Sigmoid colon (tissue), 7 donors: ENCODE measurements at places on chromosomes 7 and 10. TPM values are rescaled to one million over a fixed set of nuclear protein-coding genes. Genes with fewer than 3 reads are reported as not detected.

Gene VAX1
- not detected for total RNA-seq

Gene DNAJC30
- total RNA-seq = 6.6 TPM

DNA sequence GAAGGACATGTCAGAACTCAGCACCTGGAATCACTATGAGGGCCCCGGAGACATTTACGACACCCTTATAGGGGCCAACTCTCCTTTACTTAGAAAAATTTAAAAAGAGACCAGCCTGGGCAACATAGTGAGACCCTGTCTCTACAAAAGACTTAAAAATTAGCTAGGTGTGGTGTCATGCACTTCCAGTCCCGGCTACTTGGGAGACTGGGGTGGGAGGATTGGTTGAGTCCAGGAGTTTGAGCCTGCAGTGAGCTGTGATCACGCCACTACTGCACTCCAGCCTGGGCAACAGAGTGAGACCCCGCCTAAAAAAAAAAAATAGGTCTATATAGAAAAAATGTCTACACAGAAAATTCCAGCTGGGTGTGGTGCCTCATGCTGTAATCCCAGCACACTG lies 7.5 kb upstream of the CYTH3 start:
- no peaks in the 10 kb centered on the region for H3K36me3 ChIP-seq
- H3K4me1 ChIP-seq = no peaks in the 10 kb centered on the region
- peak; percentile 35 for DNase-seq
- no peak overlapping the region for H3K27ac ChIP-seq
- H3K4me3 ChIP-seq = no peak overlapping the region

DNA sequence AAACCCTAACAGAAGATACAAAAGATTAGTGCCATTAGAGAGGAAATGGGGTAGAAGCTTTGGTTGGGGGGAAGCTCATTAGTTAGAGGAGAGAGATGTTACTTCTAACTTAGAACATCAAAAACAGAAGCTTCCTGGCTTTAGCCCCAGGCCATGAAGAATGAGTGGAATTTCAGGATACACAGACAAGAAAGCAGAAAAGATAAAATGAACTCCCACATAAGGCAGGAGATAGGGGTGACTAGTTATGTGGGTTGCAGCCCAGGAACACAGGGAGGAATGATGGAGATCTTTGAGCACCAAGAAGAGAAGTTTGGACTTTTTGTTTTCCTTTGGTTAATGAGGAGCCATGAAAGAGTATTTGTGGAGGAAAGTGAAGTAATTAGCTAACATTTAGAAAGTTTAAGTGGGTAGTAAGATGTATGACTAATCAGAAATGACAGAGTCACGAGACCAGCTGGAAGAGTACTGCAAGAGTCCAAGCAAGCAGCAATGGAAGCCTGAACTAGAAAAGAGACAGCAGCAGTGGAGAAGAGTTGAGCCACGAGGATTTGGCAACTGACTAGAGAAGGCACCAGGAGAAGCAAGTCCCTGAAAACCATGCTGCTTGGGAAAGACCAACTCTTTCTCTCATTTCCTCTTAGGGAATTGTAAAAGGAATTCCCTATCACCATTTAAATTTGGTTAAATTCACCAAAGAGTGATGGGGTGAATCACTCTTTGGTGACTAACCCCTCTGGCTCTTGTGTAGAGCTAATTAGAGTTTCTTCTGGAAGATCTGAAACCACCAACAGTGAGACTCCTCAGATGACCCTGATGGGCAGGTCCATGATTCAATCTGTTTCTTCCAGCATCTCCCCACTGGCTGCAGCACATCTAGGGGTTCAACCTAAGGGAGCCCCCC lies 131.9 kb downstream of the KCNMA1 start:
- DNase-seq = no peak
- H3K4me1 ChIP-seq = peaks cover 66% of the 10 kb centered on the region
- H3K27me3 ChIP-seq = no peaks in the 10 kb centered on the region
- no peak overlapping the region for H3K4me3 ChIP-seq
- peak overlapping the region; percentile 22 for H3K27ac ChIP-seq

DNA sequence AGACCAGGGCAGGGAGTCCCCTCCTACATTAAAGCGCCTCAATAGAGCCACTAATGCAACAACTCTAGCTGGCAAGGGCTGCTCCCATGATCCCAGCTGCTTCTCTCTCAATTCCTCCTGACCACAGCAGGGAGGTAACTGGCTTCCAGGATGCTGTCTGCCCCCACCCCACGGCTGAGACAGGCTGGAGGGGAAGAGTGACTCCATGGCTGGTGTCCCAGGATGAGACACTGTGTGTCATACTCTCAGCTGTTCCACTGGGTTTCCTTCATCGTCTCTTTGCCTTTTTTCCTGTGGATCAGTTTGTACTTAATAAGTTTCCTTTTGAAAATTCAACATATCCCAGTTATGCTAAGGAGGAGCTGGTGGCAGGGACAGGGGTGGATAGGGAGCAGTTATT lies 27.7 kb upstream of the MYH16 start:
- no peak overlapping the region for H3K27ac ChIP-seq
- H3K36me3 ChIP-seq = no peaks in the 10 kb centered on the region
- H3K27me3 ChIP-seq = no peaks in the 10 kb centered on the region
- no peak for DNase-seq
- H3K4me1 ChIP-seq = no peaks in the 10 kb centered on the region

Gene CRHR2
- not detected for total RNA-seq

- peaks cover 30% of the 10 kb centered on the region for H3K4me1 ChIP-seq
- H3K36me3 ChIP-seq = no peaks in the 10 kb centered on the region
- no peak overlapping the region for H3K4me3 ChIP-seq
- no peak for DNase-seq
- no peak overlapping the region for H3K27ac ChIP-seq
Observed at GRCh38 chr7:36942541-36942940, 218.2 kb upstream of the AOAH start.

GRCh38 chr7:5472432-5473315 lies 49.0 kb upstream of the TNRC18 start:
- H3K4me1 ChIP-seq = no peaks in the 10 kb centered on the region
- no peak overlapping the region for H3K4me3 ChIP-seq
- DNase-seq = no peak
- no peaks in the 10 kb centered on the region for H3K27me3 ChIP-seq
- H3K36me3 ChIP-seq = no peaks in the 10 kb centered on the region
- no peak overlapping the region for H3K27ac ChIP-seq

Gene SSC4D
- total RNA-seq = 3.6 TPM

- peaks cover 7% of the 10 kb centered on the region for H3K36me3 ChIP-seq
- no peaks in the 10 kb centered on the region for H3K27me3 ChIP-seq
- H3K4me3 ChIP-seq = no peak overlapping the region
- no peaks in the 10 kb centered on the region for H3K4me1 ChIP-seq
- H3K27ac ChIP-seq = no peak overlapping the region
- no peak for DNase-seq
Observed at GRCh38 chr10:127063762-127064161, 132.6 kb downstream of the INSYN2A start.

Gene RNF148
- 1.4 TPM for total RNA-seq

Gene ACSM6
- total RNA-seq = not detected

GRCh38 chr7:45267262-45267661 lies 109.7 kb downstream of the RAMP3 start:
- H3K27me3 ChIP-seq = no peaks in the 10 kb centered on the region
- no peak for DNase-seq
- no peak overlapping the region for H3K4me3 ChIP-seq
- no peaks in the 10 kb centered on the region for H3K4me1 ChIP-seq
- H3K27ac ChIP-seq = no peak overlapping the region
- no peaks in the 10 kb centered on the region for H3K36me3 ChIP-seq

Gene CNPY1
- not detected for total RNA-seq

Gene ADRA2A
- total RNA-seq = 4.6 TPM

- DNase-seq = no peak
- H3K4me3 ChIP-seq = no peak overlapping the region
- peaks cover 18% of the 10 kb centered on the region for H3K27me3 ChIP-seq
- no peaks in the 10 kb centered on the region for H3K4me1 ChIP-seq
- H3K36me3 ChIP-seq = no peaks in the 10 kb centered on the region
Observed at GRCh38 chr7:151384776-151385625, 24.8 kb downstream of the WDR86 start.

GRCh38 chr7:343227-343822 lies 53.4 kb downstream of the FOXL3 start:
- DNase-seq = no peak
- H3K36me3 ChIP-seq = no peaks in the 10 kb centered on the region
- no peaks in the 10 kb centered on the region for H3K4me1 ChIP-seq
- no peak overlapping the region for H3K4me3 ChIP-seq
- peak overlapping the region; percentile 55 for H3K27ac ChIP-seq

- H3K4me1 ChIP-seq = peaks cover 45% of the 10 kb centered on the region
- peak; percentile 65 for DNase-seq
- no peaks in the 10 kb centered on the region for H3K27me3 ChIP-seq
- no peaks in the 10 kb centered on the region for H3K36me3 ChIP-seq
Observed at GRCh38 chr10:546971-547590, 142.4 kb downstream of the DIP2C start.

Gene OR13A1
- 0.16 TPM for total RNA-seq

- H3K4me3 ChIP-seq = no peak overlapping the region
- DNase-seq = no peak
- H3K27me3 ChIP-seq = no peaks in the 10 kb centered on the region
- peaks cover 40% of the 10 kb centered on the region for H3K4me1 ChIP-seq
- no peak overlapping the region for H3K27ac ChIP-seq
Observed at GRCh38 chr7:43727494-43727893, 1.8 kb downstream of the COA1 start.

DNA sequence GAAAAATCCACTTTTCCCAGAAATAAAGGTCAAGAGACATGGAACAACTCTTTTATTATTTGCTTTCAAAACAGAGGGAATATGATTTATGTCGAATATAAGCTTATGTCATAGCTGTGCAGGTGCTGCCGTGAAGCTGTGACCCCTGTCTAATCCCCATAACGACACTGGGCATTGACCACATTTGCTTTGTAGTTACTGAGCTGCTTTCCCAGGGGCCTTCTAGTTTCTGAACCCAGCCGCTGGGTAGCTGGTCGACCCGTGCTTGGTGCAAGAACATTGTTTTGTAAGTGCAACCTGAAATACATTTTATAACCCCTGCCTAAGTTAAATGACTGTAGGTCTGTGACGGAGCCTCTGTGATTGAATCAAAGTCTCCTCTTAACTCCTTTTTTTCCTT lies 144.9 kb upstream of the HDAC9 start:
- DNase-seq = no peak
- no peaks in the 10 kb centered on the region for H3K27me3 ChIP-seq
- H3K27ac ChIP-seq = no peak overlapping the region

GRCh38 chr7:64192775-64193174 lies 14.2 kb upstream of the ZNF735 start:
- no peak for DNase-seq
- H3K36me3 ChIP-seq = no peaks in the 10 kb centered on the region
- H3K4me1 ChIP-seq = no peaks in the 10 kb centered on the region
- no peak overlapping the region for H3K27ac ChIP-seq
- H3K27me3 ChIP-seq = no peaks in the 10 kb centered on the region
- H3K4me3 ChIP-seq = no peak overlapping the region

Gene GDF2
- not detected for total RNA-seq

GRCh38 chr7:37732888-37733287 lies 49.3 kb downstream of the GPR141 start:
- no peak overlapping the region for H3K4me3 ChIP-seq
- H3K27me3 ChIP-seq = no peaks in the 10 kb centered on the region
- H3K4me1 ChIP-seq = no peaks in the 10 kb centered on the region
- no peak for DNase-seq
- H3K36me3 ChIP-seq = no peaks in the 10 kb centered on the region
- peak overlapping the region; percentile 10 for H3K27ac ChIP-seq

- no peaks in the 10 kb centered on the region for H3K36me3 ChIP-seq
- no peak within 1 kb of the TSS for H3K27ac ChIP-seq
- no peak for DNase-seq
- H3K4me3 ChIP-seq = no peak within 1 kb of the TSS
- no peaks in the 10 kb centered on the region for H3K4me1 ChIP-seq
Observed at GRCh38 chr10:49679480-49679893, at the start of gene C10orf53. C10orf53 (plus strand) TSS chr10:49679651; CDS start chr10:49679698, 47 bp downstream.

DNA sequence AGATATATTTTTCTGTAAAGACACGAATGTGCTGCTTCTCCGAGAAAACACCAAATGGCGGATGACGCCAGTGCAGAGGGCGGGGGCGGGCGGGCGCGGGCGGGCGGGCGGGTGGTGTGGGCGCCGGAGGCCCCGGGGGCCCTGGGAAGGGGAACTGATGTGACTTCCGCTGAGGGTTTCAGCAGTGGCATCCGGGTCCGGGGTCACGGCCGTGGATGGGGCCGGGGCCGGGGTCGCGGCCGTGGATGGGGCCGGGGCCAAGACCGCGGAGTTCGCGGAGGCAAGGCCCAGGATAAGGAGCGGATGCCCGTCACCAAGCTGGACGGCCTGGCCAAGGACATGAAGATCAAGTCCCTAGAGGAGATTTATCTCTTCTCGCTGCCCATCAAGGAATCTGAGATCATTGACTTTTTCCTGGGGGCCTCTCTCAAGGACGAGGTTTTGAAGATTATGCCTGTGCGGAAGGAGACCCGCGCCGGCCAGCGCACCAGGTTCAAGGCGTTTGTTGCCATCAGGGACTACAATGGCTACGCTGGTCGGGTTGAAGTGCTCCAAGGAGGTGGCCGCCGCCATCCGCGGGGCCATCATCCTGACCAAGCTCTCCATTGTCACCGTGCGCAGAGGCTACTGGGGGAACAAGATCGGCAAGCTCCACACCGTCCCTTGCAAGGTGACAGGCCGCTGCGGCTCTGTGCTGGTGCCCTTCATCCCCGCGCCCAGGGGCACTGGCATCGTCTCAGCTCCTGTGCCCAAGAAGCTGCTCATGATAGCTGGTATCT lies 20.3 kb upstream of the IGF2BP3 start:
- no peaks in the 10 kb centered on the region for H3K4me1 ChIP-seq
- H3K27me3 ChIP-seq = no peaks in the 10 kb centered on the region
- H3K36me3 ChIP-seq = no peaks in the 10 kb centered on the region
- H3K4me3 ChIP-seq = peak overlapping the region; percentile 60
- peak; percentile 68 for DNase-seq
- H3K27ac ChIP-seq = peak overlapping the region; percentile 50

DNA sequence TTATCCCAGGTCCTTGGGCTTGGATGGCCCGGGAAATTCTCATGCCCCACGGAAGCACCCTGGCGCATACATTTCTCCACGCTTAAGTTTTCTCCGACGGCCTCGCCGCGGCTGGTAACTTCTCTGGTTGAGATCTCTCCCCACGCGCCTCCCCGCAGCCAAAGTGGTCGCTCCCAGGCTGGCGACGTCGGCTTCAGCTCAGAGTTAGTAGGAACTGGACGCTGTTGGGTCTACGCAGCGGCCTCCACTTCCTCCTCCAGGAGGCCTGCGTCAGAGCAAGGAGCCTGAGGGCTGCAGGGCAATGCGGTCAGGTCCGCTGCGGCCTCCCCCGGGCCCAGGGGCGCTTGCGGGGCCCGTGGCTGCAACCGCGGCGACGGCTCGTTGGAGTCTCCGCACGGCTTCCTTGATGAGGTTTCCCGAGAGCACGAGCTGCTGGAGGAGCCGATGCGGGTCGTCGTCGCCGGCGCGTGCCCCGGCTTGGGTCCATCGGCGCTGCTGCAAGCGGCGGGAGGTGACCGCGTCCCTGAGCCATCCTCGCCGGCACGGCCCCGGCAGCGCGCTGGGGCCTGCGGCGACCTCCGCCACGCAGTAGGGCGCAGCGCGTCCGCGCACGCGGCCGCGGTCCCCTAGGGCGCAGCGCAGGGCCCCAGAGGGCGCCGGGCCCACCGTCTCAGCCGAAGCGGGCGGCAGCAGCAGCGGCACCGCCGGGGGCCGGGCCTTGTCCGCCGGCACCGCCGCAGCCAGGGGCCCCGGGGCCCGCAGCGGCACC lies 744 bp downstream of the FRAT2 start:
- H3K27ac ChIP-seq = peak overlapping the region; percentile 93
- peaks cover 9% of the 10 kb centered on the region for H3K36me3 ChIP-seq
- no peaks in the 10 kb centered on the region for H3K27me3 ChIP-seq
- H3K4me3 ChIP-seq = peak overlapping the region; percentile 80

GRCh38 chr7:18425838-18426445 lies 69.6 kb upstream of the HDAC9 start:
- DNase-seq = no peak
